ENCODE measurements at places on chromosomes 11 and 22. TPM values are rescaled to one million over a fixed set of nuclear protein-coding genes. Genes with fewer than 3 reads are reported as not detected.
A peak's percentile ranks its signal among the peaks of the same experiment; 100 is the strongest.

The MALAT1 gene
- 14,068 TPM for total RNA-seq

- DNase-seq = no peak
These were observed 228.3 kb downstream of the KIRREL3 start for GRCh38 chr11:126772267-126772666.

DNA sequence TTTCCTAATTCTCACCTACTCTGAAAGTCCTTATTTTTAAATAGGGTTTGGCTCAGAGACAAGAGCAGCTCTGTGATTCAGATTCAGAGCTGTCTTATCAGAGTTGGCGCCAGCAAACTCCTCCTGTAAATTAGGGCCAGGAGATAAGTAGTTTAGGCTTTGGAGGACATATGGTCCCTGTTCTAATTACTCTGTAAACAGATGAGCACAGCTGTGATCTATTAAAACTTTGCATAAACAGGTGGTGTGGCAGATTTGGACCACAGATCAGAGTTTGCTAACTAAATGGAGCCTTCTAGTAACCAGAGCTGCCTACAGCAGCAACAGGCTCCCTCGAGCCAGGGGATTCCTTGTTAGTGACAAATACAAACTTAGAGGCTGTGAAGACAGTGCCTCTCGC is 27.9 kb downstream of the YPEL1 start:
- peak; percentile 11 for DNase-seq

The PRG3 gene
- total RNA-seq = not detected

GRCh38 chr22:29727131-29727523 is 7.3 kb downstream of the CABP7 start:
- DNase-seq = peak; percentile 32

GRCh38 chr11:119100994-119101758 is 477 bp downstream of the DPAGT1 start:
- DNase-seq = no peak

GRCh38 chr11:68314203-68315170 is 2.1 kb downstream of the LRP5 start:
- DNase-seq = peak; percentile 38

GRCh38 chr11:4543561-4543960 is 1.4 kb upstream of the OR52M1 start:
- no peak for DNase-seq

DNA sequence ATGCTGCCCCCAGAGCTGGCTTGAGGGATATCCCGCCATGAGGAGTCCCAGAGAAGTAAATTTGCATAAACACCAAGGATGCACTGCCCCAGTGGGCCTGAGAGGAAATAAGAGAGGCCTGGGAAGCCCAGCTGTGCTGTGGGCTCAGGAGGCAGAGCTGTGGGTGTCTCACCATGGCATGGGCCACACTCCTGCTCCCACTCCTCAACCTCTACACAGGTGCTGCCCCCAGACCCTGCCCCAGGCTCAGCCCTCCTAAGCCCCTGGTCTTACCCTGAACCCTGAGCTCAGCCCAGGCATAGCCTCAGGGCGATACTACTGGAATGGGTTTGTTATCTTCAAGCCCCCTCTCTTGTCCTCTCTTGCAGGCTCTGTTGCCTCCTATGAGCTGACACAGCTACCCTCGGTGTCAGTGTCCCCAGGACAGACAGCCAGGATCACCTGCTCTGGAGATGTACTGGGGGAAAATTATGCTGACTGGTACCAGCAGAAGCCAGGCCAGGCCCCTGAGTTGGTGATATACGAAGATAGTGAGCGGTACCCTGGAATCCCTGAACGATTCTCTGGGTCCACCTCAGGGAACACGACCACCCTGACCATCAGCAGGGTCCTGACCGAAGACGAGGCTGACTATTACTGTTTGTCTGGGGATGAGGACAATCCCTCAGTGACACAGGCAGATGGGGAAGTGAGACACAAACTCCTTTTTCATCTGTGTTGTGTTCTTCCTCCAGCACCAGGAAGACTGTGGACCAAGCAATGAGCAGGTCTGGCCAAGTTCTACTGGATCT is 59.9 kb downstream of the GGTLC2 start:
- no peak for DNase-seq

DNA sequence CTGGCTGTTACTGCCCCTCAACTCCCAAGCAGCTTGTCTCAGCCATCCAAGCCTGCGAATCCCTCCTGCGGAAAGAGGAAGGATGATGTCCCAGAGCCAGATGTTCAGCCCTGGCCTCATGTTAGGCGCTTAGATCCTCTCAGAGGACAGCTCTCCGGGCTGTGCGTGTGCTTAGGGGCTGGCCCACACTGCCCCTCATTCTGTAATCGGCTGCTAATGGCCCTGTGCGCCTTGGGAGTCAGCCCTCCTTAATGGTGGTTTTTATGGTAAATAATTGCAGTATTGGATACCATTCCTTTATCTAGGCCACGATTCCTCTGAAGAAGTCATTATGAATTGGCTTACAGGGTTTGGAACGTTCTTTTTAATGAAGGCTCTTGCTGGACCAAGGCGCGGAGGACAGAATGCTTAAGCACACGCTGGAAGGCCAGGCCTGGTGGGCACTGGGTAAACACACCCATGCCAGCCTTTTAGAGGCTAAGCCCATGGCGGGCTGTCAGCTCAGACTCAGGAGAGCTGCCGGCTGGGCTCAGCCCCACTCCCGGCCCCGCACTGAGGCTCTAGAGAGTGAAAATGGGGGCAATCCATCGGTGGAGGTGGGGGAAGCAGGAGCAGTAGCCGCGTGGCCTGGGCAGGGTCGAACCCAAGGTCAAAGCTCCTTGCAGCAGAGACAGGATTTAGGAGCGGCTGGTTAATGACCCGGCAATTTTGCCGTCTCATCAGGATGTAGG is 1157.5 kb downstream of the BRD1 start:
- DNase-seq = no peak

The PKNOX2 gene
- 1.0 TPM for total RNA-seq

The MMP13 gene
- total RNA-seq = not detected

The BRSK2 gene
- 0.33 TPM for total RNA-seq

GRCh38 chr22:47032956-47033647 is 270.7 kb downstream of the TBC1D22A start:
- no peak for DNase-seq

DNA sequence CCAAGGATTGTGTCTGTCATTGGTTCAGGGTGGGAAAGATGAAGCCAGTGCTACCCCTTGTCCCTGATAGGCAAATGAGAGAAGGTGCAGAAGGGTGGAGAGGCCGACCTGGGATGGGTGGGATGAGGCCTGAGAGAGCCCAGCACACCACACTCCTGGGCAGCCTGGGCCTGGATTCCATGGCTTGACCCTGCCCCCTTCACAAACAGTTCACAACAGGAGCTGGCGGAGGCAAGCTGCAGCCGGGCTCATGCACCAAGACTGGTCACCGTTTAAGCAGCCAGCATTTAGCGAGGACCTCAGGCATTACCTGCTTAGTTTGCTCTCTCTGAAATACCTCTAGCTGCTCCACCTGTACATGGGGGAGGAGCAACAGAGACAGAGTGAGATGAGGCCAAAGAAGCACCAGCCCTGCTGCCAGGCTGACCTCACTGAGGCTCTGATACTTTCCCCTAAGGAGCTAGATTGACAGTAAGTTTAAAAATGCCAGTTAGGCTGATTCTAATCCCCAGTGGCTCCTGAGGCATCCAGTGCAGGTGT is 13.5 kb downstream of the IL18BP start:
- no peak for DNase-seq

GRCh38 chr11:40186437-40187263 is 1272.8 kb downstream of the LRRC4C start:
- DNase-seq = peak; percentile 11

The DGAT2 gene
- 2.3 TPM for total RNA-seq

DNA sequence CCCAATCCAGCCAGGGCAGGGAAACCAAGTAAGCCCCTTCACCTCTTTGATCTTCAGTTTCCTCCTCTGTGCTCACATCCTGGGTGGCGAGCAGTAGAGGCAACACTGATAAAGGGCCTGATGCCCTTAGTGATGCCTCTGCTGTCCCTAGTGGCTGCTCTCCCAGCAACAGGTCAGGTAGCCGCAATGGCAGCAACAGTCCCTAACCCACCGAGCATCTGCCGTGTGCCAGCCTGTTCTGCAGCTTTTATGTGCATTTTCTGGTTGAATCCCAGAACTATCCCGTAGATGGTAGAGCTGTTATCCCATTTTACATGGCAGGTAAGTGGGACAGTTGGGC is 5.2 kb downstream of the SCYL1 start:
- no peak for DNase-seq

The MS4A3 gene
- not detected for total RNA-seq

The SORL1 gene
- total RNA-seq = 10.9 TPM

DNA sequence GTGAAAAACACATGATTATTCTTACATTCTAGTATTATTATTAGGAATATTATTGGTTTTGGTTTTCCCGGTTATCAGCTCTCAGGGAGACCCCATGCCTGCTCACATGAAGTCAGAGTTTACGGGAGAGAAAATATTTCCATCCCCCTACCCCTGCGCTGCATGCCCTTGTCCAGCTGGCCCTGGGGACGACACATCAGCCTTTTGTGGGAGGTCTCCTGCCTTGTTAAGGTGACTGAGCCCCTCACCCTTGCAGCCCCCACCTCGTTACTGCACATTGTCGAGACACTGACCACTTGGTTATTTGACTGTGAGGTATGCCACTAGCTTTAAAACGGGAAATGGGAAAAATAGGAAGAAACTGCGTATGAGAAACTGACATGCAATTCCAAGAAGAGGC is 63.0 kb downstream of the PARVG start:
- no peak for DNase-seq

GRCh38 chr11:75518204-75518549 is 7.6 kb downstream of the GDPD5 start:
- no peak for DNase-seq

The P4HA3 gene
- total RNA-seq = 4.1 TPM

Measured in fibroblast of lung (primary cell).